ENCODE measurements at places on chromosomes 5 and 9.

GRCh38 chr9:124685217-124685616 lies 85.9 kb downstream of the NR6A1 start:
- no peak for DNase-seq

- DNase-seq: peak; percentile 22
Observed at GRCh38 chr5:127290946-127291693, 524 bp downstream of the MEGF10 start.

DNA sequence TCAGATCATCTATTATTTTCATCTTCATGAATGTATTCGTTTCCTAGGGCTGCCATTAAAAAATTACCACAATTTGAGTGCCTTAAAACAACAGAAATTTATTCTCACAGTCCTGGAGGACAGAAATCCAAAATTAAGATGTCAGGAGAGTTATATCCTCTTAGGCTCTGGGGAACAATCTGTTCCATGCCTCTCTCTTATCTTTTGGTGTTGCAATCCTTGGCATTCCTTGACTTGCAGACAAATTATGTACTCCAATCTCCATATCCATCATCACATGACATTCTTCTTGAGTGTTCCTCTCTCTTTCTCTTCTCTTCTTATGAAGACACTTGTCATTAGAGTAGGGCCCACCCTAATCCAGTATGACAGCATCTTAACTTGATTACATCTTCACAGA lies 339.4 kb downstream of the EFNA5 start:
- DNase-seq: no peak

DNA sequence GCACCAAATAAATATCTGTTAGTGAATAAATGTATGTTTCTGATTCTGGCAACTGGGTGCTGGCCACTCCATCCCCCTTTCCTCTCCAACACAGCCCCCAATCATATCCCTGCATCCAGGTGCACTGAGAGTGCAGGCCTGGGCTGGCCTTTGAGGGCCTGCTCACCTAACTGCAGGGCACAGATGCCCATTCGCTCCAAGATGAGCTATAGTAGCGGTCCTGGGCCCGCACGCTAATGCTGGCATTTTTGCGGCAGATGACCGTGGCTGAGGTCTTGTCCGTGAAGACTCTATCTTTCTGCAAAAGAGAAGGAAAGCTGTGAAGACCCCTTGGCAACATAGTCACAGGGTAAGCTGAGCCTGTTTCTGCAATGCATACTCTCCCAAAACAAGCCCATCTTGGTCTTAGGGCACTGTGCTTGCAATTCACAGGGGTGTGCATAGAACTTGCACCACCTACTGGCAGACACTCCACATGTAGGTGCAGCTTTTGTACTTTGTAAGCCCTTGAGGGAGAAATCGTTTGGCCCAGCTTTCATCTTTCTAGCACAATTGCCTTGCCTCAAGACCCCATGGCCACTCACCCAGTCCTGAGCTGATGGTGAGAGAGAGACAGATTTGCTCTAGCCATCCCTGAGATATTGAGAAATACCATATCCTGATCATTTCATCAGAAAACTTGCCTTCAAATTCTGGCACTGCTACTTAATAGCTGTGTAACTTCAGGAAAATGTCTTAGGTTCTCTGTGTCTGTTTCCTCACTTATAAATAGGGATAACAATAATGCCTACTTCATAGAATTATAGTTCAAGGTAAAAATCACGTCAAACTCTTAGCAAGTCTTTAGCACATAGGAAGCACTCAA lies 13.5 kb downstream of the IL12B start:
- peak; percentile 52 for DNase-seq

GRCh38 chr9:35452481-35452880 lies 37.4 kb upstream of the RUSC2 start:
- no peak for DNase-seq

- no peak for DNase-seq
Observed at GRCh38 chr9:16982780-16983310, 112.4 kb upstream of the BNC2 start.

DNA sequence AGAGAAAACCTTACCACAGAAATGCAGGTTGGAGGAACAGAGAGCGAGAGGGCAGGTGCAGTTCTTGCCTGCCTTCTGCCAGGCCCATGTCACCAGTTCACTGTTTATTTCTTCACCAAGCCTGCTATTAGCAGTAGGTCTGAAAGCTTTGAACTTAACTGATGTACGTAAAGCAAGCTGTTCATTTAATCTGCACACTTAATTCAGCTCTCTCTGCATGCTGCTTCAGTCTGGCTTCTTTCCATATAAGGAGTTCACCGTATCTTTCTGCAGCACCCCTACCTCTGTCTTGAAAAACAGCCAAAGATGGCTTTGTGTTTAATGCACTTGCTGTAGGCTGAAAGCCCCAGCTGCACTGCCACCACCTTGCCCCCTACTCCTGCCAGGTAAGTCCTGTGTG lies 205.1 kb downstream of the RAB3C start:
- DNase-seq: no peak

GRCh38 chr9:114460513-114461199 lies 44.6 kb downstream of the WHRN start:
- DNase-seq: no peak

GRCh38 chr5:157915638-157916037 lies 56.7 kb upstream of the CLINT1 start:
- DNase-seq: no peak
